ENCODE measurements at places on chromosomes 6 and 20.

DNA sequence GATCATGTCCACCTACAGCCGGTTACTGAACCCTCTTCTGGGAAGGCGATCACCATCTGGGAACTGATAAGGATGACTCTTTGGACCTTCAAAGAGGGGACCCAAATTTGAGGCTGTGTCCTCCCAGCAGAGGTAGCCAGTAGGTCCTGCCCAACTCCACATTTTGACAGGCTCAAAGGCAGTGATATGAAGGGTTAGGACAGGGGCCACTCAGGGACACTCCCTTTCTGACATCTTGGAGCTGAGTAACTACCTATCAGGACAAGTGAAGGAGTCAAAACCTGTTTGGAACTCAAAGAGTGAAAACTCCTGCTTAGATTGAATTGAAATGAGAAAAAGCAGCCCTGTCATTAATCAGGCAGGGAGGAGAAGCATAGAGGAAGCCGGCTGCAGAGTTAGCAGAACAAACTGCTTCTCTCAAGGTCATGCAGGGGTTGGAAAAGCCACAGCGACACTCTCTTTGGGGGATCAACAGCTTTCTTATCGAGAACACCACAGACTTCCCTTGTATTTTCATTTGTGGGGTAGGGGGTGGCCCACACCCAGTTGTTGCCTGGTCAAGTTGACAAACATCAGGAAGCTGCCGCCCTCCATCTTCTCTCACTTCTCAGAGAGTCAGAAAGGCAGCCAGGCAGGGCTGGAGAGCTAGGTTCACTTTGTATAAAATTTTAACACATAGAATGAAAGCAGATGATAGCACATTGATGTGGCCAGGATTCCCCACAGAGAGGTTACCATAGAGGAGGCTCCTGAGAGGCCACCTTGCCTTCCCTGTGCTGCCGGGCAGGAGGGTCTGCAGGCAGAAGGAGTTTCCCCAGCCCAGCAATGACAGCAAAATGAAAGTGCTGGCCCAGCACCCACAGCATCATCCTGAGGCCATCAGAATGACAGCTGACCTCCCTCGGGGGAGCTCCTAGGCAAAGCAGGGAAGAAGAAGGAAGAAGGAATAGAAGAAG is 47.6 kb downstream of the AGPAT4 start:
- no peak for DNase-seq

DNA sequence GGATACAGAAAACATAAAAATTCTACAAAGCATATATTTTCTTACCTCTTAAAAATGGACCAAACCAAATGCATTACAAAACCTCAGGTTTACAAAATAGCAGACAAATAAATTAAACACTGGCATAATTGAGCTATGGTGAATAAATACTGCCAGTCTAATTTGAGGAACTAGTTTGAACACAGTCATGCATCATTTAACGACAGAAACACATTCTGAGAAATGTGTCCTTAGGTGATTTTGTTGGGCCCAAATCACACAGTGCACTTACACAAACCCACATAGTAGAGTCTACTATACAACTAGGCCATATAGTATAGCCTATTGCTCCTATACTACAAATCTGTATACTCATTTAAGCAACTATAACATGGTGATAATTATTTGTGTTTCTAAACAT is 215.6 kb downstream of the FOXC1 start:
- no peak for DNase-seq

GRCh38 chr6:28711788-28712341 is 186.2 kb downstream of the GPX5 start:
- DNase-seq = no peak

GRCh38 chr6:155235087-155235486 is 28.7 kb upstream of the CLDN20 start:
- DNase-seq = no peak

- no peak for DNase-seq
Measured at GRCh38 chr6:125271486-125272159, 30.1 kb downstream of the HDDC2 start.

DNA sequence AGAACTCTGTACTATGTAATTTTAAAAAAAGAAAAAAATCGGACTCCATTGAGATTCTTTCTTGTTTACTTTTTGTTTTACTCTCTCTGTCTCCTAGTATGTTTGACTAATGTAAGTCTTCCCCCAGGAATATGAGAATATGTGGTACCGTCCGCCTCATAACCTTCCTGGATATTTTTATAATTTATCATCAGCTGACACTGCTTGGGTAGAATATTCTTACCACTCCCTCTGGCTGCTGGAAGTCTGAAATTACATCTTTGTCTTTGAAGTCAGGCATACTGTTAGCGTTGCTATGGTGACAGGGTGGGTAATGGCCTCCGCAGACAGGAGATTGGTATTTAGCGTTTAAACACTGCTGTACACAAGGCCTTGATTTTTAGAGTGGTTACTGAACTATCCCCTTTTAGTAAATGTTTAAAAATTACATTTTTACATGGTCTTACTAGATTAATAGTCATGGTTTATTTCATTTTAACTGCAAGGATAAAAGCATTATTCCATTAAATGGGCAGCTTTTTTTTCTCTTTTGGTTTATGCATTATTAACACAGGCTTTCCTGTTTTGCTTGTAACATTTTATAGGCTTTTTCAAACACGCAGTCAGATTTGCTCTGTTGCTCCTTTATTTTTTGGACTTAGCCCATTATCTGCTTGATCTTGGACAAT is 176.4 kb downstream of the ARID1B start:
- no peak for DNase-seq

DNA sequence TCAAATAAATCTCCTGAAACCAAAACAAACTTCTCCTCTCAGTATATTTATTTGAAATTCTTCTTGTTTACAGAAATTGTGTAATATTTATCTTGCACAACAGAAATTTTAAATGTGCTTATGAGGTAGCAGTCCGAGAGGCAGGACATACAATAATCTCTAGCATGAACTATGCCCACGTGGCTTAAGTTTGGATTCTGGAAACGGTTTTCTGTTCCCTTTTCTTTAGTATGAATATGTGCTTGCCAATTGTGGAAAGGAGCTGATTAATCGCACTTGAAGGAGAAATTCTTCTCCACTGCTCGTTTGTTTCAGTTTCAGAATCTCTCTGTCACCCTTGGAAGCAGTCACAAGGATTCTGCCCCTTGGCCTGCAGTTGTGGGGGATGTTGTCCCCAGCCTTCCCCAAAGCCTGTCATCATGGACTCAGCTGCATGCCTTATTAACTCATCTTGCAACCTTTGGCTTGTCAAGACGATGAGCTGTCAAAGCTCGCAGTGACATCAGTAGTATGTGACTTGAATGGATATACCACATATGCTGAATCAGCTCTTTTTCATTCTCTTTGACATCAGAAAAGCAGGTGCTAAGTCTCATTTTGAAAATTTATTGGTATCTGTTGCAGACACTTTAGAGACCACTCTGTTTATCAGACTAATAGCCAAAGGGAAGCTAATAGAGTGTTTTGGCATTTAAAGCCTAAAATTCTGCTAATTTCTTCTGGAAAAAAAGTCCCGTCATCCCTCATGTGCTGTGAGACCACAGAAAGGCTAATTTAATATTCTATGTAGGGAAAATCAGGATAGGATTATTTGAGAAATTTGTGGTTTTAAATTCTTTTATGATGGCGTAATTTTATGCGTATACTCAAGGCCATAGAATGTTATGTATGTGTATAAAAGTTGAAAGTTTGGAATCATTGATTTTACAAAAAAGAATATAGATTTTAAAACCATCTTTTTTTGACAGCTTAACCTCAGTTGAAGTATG is 186.8 kb downstream of the ARID1B start:
- no peak for DNase-seq

DNA sequence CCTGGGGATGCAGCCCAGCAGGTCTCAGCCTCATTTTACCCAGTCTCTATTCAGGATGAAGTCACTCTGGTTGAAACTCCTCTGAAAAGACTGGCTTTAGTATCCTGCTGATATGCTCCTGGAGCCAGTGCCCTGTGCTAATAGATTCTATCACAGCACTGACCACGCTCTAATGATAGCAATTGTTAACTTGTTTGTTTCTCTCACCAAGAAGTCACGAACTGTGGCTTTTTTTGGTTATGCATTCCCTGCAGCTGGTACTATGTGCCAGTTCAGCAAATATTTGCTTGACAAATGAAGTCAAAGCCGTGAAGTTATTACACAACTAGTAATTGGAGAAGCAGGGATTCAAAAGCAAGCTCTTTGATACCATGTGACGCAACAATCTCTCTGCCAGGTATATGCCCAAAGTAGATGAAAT is 754.6 kb downstream of the KIF16B start:
- no peak for DNase-seq

GRCh38 chr6:116465246-116465645 is 4.1 kb downstream of the CALHM6 start:
- DNase-seq = no peak

- DNase-seq = no peak
Measured at GRCh38 chr6:129342243-129342642, 367.7 kb downstream of the ARHGAP18 start.

DNA sequence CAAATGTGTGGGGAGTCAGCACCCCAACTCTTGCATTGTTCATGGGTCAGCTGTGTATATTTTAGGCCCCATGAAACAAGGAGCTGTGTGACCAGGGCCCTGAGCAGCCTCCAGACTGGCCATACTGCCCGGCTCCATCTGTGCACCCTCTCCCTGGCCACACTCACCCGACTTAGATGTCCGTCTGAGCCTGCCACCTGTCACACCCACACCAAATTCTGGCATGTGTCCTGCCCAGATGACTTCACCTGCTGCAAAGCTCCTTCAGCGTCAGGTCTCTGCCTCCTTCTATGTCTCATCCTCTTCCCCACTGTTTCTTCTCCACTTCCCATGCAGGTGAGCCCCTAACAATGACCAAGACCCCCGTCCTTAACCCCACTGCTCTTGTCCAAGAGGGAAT is 88.1 kb upstream of the THBS2 start:
- no peak for DNase-seq

All from stimulated activated CD8-positive, alpha-beta memory T cell treated with anti-CD3 and anti-CD28 coated beads, Interleukin-4, amount 100 ng/mL, for 1 hour (primary cell).